Activated CD4-positive, CD25-positive, alpha-beta regulatory T cell treated with anti-CD3 and anti-CD28 coated beads, Interleukin-2, amount 50 U/mL, for 16 hours (primary cell): ENCODE measurements at places on chromosomes 5 and 9.

GRCh38 chr9:129489838-129490582, 130.9 kb downstream of the C9orf50 start:
- DNase-seq = no peak

DNA sequence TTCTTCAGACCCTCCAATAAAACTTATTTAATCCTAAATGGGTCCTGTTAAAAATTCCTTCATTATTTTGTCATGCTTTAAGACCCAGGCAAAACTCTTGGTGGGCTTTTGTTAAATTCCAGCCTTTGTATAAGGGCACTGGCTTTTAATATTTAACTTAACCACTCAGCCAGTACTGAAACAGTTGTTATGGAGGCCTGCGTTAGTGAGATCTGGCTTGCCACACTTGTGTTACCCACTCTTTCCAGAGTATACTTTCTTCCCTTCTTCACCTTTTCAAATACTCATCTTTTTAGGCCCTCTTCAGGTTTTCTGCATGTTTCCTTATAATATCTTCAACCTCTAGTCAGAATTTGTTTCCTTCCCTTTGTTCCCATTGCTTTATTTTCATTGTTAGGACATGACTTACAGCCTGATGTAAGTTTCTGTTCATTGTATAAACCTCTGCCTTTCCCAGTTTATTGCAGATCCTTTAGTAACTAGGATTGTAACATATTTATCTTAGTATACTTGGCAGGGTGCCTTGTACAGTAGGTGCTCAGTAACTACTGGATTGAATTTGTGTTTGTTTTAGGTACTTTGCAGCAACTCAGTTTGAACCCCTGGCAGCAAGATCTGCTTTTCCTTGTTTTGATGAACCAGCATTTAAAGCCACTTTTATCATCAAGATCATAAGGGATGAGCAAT, 48.8 kb downstream of the LNPEP start:
- DNase-seq = no peak

GRCh38 chr5:65825408-65826328, 100.7 kb upstream of the ERBIN start:
- DNase-seq = no peak

DNA sequence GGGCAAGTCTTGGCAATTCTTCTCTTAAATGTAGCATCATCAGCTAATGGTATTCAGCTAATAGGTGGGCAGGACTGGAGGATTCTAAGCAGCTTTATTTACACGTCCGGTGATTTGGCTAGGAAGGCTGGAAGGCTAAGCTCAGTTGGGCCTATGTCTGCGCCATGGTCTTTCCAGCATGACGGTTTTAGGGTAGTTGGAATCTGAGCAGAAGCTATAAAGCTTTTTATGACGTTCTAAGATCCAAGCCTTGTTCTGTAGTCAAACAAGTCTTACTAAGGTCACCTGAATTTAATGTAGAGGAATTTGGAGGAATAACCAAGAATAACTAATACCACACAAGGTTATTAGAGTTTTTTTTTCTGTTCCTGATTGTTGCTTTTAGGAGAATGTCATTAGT, 66.2 kb downstream of the CDC42SE2 start:
- DNase-seq = no peak

GRCh38 chr5:132016721-132017250, 5.3 kb upstream of the ACSL6 start:
- no peak for DNase-seq

GRCh38 chr5:2748861-2749513, 2.5 kb downstream of the IRX2 start:
- no peak for DNase-seq
